ENCODE measurements at places on chromosomes 1 and 21. TPM values are rescaled to one million over a fixed set of nuclear protein-coding genes. Genes with fewer than 3 reads are reported as not detected.

DNA sequence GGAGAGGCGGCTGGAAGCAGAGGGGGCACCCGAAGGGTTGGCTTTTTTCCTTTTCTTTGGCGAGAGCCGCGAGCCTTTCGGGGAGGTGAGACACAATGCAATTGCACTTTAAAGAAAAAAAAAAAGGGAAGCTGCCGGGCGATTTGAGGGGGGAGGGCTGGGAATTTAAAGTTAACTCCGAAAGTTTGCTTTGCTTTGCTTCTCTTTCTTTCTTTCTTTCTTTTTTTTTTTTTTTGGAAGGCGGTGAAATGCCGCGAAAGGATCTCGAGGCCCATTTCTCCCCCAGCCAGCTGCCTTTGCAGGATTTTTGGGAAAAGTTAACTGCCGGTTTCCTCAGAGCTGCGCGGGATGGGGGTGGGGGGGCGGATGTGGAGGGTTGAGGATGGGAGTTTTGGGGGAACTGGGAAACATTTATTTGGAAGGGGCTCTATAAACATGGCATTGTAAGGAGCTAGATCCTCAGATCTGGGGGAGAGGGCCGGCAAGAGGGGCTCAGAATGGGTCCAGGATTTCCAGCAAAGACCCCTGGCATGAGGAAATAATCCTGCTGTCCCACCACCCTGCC is 997 bp downstream of the ZNF362 start:
- no peak for DNase-seq

- DNase-seq, result no peak
Observed at GRCh38 chr1:226408285-226409184, 642 bp upstream of the PARP1 start.

DNA sequence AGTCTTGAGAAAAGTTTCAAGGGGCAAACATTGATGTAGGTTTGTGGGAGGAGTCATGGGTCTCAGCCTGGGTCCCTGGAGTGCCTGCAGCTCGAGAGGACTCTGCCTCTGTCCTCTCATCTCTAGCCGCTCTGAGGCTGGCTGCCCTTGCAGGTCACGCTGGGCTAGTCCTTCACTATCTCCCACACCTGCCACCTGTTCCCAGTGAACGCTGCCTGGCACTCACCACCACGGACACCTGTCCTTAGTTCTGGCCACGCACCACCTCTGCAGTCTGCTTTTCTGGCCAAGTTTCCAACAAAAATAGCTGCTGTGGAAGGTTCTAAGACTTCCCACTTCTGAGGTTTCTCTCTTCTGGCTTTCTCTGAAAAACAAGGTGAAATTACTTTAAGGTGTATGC is 52.5 kb downstream of the SH3BGR start:
- no peak for DNase-seq

Gene C1orf87
- not detected for total RNA-seq
